Stimulated activated CD4-positive, alpha-beta T cell treated with anti-CD3 and anti-CD28 coated beads, Interleukin-1b, Interleukin-23, amount 100 ng/mL, for 1 hour (primary cell): ENCODE measurements at places on chromosomes 2 and 18.

DNA sequence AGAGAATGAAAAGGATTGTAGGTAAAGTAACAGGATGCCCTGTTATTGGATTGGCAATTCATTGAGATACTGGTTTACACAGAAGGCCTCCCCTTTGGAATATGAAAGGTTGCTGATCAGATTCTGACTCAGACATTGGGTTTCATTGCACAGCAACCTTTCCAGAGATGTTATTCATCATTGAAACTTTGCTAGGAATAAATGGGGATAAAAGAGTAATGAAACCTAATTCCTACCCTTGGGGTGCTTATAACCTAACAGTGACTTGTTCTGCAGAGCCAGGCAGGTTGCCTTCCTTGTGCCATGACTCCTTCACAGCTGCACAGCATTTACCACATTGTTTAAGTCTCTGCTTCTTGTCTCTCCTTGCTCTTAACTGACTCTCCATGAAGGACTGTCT lies 5.0 kb downstream of the NAB1 start:
- no peak for DNase-seq

DNA sequence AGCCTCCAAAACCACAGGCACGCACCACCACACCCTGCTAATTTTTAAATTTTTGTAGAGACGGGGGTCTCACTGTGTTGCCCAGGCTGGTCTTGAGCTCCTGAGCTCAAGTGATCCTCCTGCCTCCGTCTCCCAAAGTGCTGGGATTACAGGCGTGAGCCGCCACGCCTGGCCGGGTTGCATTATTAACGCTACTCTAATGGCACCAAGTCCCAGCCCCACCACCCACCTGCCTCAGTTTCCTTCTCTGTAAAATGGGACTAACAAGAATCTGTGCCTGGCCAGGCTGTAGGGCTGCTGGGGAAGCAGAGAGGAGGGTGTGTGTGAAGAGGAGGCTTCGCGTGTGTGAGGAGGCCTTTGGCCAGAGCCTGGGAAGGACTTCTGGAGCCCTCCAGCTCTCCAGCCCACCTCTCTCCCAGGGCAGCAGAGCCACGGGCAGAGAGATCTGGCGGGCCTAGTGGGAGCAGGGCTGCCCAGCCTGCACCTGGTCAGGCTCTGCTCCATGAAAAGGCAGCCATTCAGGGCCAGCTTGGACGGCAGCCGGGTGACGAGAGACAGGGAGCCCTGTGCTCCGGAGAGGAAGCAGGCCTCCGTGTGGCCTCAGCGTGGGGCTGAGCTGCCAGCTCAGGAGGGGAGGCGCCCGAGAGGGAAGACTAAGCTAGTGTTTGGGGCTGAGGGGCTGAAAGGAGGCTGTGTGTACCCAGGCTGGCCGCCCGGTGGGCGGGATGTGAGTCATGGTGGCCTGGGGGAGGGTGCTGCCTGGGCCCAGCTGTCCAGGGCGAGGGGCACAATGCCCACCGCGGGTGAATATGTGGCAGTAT lies 7.4 kb upstream of the B3GNT7 start:
- DNase-seq, result no peak

DNA sequence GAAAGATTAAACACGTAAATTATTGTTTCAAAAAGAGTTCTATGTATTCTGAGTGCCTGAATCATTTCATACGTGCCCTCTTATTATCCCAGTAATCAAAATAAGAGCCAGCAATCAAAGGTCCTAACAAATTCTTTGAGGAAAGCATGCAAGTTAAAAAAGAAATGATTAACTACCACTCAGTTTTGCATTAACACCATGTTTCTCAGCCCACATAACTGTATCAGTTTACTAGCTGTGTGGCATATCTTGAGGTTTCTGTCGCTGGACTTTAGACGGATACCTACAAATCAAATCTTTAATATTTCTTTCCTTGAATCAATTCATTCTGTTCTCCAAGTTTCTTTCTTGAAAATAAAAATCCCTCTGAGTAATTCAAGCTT lies 668.9 kb upstream of the CHAC2 start:
- DNase-seq, result no peak

GRCh38 chr2:181363164-181363563 lies 94.0 kb upstream of the ITGA4 start:
- no peak for DNase-seq

DNA sequence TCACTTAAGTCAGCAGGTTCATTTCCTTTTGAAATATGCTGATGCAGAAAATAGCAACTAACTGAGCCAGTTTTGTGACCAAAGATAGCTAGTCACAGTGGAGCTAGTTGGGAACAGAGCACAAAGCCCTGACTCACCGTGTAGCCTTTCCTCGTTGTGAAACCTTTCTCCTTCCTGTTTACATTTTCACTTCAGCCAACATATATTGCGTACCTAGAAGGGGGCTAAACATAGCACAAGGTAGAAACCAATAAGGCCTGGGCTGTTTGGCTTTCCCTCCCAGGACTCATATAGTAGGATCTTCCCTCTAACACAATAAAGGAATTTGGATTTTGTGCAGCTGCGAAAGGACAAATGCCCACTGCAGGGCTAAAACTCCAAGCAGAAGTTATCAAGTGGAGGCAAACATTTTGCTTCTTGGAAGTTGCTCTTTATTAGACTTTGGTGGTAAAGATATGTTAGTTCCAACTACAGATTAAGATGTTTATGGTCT lies 24.5 kb upstream of the LPIN2 start:
- DNase-seq, result no peak

DNA sequence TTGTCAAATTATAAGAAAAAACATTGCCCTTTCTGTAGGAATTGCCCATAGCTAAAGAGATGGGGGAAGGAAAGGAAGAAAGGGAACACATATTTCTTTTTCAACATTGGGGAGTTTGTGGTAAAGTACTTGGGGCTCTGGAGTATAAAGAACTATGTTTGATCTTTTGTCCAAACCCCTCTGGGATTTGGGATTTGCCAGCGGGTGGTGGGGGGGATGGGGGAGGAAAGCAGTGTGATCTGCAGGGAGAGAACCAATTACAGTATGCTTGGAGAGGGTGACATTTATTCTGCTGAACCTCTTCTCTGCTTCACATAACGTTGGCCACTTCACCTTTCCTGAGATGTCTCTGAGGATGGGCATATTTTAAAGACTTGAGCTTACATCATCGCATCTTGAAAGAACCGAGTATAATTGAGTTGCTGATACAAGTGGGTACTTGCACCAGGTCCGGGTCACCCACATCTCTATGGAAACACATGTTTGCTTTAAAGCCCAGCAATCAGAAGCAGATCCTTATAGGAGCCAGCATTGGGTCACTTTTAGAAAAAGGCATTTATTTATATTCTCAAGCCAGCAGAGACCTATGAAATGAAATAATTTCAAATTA lies 73.1 kb downstream of the SPATS2L start:
- DNase-seq, result no peak

DNA sequence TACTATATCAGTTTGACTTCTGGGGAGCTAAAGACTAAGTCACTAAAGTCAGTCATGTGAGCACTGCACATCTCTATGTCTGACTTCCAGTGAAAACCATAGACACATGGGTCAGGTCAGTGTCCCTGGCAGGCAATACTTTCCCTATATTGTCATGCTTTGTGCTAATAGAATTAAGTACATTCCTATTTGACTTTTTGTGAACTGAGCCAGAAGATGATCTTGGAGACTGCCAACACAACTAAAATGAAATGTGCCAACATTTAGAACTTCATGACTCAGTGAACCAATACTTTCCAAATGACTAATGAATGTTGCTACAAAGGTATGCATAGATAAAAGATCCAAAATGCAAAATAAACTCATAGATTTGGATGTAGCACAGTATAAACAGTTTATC lies 820.8 kb upstream of the FAM98A start:
- DNase-seq, result no peak

DNA sequence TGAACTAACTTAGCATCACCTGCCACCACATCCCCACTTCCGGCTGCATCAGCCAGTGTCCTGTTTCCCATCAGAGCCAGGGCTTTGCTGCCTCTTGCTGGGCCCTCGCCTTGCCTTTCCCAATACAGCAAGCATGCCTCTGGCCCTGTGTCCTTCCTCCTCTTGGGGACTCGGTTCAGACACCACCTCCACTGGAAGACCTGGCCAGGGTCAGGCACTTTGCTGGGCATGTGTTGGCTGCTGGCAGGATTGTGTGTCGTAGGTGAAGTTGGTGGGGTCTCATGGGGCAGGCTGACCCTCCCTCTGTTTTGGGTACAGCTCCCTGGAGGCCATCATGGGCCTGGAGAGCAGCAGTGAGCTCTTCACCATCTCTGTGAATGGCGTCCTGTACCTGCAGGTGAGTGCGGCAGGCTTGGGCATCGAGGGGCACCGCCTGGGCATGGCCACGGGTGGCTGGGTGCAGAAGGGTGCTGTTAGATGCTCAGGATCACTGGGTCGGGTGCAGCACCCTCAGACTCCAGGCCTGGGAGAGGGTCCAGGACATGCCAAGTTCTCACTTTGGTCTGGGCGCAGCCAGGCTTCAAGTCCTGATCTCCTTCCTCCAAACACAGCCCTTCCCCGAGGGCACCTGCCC lies 6.6 kb downstream of the ERFE start:
- DNase-seq, result no peak

- no peak for DNase-seq
These were observed 26.1 kb upstream of the ALKAL2 start for GRCh38 chr2:313991-314390.

- no peak for DNase-seq
These were observed 29.0 kb downstream of the ANO7 start for GRCh38 chr2:241217320-241218031.
